HL-60 (cell line): ENCODE measurements at places on chromosomes 3 and 15.

GRCh38 chr3:8204853-8205650 is 296.6 kb upstream of the LMCD1 start:
- no peak for DNase-seq

- DNase-seq, result no peak
These were observed 30.2 kb downstream of the BCL2L10 start for GRCh38 chr15:52082197-52083036.

DNA sequence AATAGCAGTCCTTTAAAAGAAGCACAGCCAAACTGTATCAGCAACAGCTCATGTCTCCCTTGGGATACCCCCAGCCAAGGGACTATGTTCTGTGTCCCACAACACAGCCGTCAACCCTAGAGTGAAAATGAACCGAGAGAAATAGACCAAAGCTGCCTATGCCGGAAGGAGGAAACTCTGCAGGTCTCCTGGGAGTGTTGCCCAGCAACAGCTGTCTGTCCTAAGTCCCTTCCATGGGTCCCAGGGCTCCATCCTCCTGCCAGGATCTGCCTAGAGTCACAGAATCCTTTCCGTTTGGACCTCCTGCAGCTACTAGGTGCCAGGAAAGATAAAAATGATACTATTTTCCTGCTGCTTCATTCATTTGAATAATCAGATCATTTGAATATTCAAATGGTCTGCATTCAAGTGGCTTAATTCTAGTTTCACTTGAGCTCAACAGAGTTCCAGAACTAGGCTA is 53.1 kb downstream of the TRANK1 start:
- no peak for DNase-seq

GRCh38 chr3:156539051-156539450 is 15.9 kb downstream of the SSR3 start:
- no peak for DNase-seq

DNA sequence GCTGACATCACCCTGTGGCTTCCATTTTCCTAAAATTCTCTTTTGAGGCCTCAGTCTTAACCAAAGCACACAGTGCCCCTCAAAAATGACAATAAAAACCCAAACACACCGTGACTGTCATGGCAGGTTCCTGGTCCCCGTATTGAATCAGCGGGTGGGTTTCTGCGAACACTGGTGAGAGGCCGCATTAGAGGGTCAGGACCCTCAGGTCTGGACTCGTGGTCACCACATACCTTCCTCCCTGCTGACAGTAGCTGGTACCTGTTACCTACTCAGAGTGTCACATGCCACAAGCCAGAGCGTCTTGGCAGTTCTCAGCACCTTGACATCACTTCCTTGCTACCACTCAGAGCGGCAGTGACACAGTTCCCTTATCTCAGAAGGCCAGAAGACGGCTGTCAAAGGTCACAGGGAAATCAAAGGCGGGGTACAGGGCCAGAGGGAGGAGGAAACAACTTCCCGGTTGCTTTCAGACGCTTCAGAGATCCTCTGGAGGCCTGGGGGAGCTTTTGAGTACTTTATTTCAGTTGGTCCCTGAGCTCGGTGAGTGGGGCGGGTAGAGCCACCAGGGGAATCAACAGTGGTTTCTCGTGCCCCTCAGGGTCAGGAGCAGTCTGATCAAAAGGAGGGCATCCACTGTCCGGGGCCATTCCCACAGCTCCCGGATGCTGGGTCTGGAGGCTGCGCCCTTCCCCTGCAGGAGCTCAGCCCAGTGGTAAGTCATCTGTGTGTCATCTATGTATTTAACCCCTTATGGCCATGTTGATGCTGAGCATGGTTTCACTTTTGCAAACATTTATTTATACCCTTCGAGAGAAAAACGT is at the start of the genes CCR5AS and CCRL2:
Gene CCR5AS, minus strand, starts transcription at position 279 of the 824 bp plus-strand sequence.
Gene CCRL2, plus strand, starts transcription at position 472 of the 824 bp plus-strand sequence. CDS start 821 bp downstream, outside the sequence.
- peak; percentile 76 for DNase-seq

DNA sequence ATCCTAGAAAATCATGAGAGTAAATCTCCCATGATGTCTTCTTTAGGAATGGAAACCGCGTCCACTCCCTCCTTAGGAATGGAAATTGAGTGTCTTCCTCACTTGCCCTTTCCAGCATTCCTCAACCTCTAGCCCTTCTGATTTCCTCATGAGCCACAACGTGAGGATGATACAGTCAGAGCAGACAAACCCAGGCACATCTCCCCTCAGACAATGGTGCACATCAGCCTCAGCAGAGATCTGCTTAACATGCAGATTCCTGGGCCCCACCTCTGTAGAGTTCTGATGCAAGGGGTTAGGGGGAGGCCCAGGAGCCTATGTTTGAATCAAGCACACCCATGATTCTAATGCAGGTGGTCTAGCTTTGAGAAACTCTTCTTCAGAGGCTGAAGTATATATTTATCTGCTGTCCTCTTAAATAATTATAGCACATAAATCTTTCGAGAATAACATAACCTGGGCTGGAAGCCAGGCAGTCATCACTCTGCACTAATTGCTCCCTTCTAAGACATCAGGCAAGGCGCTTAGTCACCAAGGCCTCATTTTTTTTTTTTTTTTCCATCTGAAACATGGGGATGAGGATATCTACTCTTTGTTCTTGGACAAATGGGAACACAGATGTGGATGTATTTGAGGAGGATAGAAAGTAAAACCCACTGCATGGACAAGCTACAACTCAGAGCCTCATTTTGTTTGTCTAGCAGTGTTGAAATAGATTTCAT is 81.7 kb downstream of the PRICKLE2 start:
- DNase-seq, result no peak

DNA sequence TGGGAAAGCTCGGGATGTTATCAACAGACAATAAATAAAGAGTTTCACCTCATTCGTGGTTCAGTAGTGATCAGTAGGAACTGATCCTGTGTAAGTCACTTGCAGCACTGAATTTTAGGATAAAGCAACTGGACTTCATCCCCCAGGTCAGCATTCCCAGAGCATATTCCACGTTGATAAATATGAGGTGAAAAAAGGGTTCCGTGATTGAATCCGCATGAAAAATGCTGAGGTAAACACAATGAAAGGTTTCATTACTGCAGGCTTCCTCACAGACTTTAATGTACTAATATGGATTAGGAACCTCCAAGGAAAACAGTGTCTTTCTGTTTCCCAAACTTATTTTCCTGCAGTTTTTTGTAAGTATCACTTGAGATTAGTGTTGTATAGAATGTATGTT is 177.3 kb upstream of the BHLHE40 start:
- no peak for DNase-seq

- no peak for DNase-seq
These were observed 57.0 kb upstream of the GPR149 start for GRCh38 chr3:154486949-154487348.

- no peak for DNase-seq
These were observed 62.8 kb downstream of the SLCO2A1 start for GRCh38 chr3:133966954-133967353.

- no peak for DNase-seq
These were observed 105.6 kb upstream of the DLG1 start for GRCh38 chr3:197404030-197404429.

- no peak for DNase-seq
These were observed 41.7 kb downstream of the FBXL22 start for GRCh38 chr15:63638839-63639238.

DNA sequence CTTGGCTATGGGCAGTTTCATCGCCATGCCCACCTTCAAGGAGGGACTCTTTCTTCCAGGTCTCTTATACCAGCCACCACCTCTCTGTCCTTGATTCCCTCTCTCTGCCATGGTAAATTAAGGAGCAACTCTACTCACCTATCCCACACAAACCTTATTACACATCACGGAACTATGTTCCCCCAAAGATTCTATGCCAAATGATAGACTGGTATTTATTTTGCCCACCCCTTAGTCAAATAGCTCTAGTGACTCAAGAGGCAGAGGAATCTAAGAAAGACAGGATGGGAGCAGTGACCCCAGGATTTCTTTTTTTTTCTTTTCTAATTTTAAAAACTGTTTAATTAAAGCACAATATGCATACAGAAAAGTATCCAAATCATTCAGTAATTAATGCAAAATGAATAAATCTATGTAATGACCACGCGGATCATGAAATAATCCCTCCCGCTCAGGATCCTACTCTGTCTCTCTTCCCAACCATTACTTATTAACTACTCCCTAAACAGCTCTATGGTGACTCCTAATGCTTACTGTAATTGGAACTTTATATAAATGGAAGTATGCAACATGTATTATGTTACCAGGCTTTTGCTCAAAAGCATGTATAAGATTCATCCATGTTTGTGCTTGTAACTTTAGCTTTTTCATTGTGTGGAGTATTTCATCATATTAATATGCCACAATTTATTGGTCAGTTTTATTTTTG is 410.8 kb upstream of the RASGRP1 start:
- DNase-seq, result no peak

GRCh38 chr3:195907684-195907933 is 742 bp downstream of the TNK2 start:
- DNase-seq, result no peak

DNA sequence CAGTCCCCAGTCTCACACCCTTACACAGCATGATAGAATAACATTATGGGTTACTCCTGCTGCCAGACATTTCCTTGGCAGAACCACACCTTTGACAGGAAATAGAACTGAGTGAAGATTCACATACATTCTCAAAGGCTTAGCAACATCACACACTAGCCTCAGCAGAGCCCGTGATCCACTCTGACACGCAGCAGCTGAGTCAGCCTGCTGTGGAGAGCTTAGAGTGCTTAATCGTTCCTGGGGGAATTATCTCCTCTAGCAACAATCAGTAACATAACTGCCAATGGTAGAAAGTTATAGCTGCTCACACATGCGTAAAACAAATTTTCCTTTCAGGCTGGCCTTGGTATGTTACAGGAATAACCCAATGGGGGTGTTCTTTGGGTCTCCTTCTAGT is 382.1 kb downstream of the GAP43 start:
- DNase-seq, result no peak

DNA sequence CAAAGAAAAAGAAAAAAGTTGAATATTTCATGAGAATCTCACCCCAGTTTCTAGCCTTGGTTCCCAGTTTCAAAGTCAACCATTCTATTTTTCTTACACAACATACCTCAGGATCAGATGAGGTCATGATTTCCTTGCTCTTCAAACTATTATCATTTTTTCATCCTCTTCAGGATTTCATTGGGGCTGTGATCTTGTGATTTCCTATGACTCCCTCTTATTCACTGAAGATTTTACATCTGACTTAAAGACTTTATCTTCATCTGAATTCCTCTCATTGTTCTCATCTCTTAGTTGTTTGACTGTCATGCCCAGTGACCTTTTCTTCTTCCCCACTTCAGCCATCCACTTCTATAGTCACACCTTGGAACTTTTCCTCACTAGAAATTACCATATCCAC is 3.1 kb upstream of the C3orf33 start:
- DNase-seq, result no peak

- peak; percentile 57 for DNase-seq
These were observed 22.4 kb downstream of the LIPC start for GRCh38 chr15:58453931-58454793.

DNA sequence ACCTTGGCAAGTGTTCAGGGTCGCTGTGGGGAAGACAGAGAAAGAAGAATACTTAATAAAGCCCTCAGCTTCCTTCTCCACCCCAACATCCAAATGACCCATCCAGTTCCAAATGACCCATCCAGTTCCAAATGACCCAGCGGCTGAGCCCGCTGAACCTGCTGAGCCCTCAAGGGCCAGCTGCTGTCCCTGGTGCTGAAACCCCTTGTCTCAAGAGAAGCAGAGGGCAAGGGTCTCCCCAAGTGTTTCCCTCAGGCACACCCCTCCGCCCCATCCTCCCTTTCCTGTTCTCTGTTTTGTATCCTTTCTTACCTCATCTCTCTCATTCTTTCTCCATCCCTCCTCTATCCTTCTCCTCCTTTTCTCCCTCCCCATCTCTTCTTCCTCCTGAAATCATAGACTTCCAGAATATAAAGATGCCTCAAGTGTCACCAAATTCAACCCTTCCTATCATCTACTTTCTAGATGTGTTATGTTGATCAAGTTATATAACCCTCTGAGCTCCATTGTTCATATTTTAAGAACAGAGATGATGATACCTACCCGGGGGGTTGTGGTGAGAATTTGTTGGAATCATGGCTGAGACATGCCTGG is 29.0 kb downstream of the CCDC33 start:
- no peak for DNase-seq

GRCh38 chr3:14175383-14176037 is 2.9 kb downstream of the XPC start:
- DNase-seq, result no peak

GRCh38 chr3:194682694-194683310 is 2.9 kb upstream of the FAM43A start:
- DNase-seq, result peak; percentile 78

DNA sequence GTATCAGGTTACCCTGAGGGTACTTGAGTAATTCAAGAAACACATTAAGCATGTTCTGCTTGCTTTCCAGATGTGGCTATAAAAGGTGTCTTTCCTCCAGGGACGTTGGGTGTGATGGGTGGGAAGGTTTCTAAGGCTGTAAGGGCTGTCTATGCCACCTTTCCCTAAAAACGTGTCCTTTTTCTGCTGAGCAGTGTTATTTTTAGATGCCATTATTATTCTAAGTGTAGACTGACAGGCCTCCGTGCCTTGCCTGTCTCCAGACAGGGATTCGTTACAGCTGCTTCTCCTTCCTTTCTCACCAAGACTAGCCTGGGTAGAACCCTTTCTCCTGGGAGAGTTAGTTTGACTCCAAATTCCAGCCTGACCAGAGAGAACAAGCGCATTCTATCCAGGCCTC is 26.8 kb upstream of the RHO start:
- no peak for DNase-seq

DNA sequence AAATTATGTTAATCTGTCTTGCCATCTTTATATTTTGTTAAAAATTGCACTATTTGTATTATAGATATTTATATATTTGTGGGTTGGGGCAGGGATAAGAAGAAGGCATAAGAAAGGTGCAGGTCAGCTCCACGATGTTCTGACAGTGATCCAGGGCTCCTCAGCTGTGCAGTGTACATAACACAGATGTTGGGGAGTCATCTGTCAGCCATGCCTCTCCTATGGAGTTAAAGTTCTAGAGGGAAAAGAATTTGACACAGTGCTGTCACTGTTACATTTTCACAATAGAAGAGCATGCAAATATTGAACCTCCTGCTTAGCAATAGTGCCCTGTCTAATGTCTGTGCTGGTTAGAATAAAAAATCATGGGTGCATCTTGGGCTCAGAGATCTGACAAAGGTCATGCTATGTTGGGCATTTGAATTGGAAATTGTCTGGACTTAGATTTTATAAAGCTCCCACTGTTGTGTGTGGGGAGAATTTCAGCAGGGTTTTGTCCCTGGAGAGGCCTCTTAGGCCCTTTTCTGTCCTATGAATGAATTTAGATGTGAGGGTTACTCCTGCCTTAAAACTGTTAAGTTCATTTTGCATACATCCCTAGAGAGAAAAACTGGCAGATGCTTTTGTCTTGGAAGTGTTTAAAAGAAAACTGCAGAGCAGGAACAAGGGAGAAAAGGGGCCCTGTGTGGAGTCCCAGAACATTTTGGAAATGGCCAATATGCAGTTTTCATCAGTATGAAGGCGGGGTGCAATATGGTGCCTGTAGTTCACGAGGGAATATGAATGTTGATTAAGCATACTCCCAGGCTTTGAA is 20.4 kb downstream of the CDIN1 start:
- no peak for DNase-seq
